ENCODE measurements at places on chromosomes 5 and 9. TPM values are rescaled to one million over a fixed set of nuclear protein-coding genes. Genes with fewer than 3 reads are reported as not detected.

DNA sequence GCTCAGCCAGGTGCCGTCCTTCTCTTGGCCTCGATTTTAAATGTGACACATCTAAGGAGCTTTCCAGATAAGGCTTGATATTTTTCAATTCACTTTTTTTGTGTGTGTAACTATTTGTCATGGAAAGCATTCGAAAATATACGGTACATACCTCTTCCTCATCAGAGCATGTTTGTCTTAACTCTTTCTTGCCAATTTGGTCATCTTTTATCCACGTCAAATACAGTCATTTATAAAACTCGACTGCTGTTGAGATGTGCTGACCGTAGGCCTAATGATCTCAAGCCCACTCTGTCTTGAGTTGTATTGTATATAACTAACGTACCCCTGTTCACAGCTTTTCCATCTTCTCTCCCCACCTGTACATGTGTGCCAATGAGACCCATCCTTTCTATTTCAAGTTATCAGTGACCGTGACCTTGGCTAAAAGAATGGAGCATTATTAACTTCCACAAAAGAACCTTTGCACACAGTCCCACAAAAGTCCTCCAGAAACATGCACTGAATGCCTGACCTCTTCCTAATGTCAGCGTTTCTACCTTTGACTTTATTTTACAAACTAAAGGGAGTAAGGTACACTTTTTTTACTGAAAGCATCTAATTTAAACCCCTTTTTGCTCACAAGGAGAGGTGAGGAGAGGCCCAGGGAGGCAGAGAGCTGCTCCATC is 61.6 kb downstream of the IPPK start:
- DNase-seq = no peak

DNA sequence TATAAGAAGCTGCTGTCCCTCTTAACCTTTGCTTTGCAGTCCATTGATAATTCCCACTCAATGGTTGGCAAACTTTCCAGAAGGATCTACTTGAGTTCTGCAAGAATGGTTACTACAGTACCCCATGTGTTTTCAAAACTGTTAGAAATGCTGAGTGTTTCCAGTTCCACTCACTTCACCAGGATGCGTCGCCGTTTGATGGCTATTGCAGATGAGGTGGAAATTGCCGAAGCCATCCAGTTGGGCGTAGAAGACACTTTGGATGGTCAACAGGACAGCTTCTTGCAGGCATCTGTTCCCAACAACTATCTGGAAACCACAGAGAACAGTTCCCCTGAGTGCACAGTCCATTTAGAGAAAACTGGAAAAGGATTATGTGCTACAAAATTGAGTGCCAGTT is 27.8 kb upstream of the SETD9 start:
- DNase-seq = no peak

DNA sequence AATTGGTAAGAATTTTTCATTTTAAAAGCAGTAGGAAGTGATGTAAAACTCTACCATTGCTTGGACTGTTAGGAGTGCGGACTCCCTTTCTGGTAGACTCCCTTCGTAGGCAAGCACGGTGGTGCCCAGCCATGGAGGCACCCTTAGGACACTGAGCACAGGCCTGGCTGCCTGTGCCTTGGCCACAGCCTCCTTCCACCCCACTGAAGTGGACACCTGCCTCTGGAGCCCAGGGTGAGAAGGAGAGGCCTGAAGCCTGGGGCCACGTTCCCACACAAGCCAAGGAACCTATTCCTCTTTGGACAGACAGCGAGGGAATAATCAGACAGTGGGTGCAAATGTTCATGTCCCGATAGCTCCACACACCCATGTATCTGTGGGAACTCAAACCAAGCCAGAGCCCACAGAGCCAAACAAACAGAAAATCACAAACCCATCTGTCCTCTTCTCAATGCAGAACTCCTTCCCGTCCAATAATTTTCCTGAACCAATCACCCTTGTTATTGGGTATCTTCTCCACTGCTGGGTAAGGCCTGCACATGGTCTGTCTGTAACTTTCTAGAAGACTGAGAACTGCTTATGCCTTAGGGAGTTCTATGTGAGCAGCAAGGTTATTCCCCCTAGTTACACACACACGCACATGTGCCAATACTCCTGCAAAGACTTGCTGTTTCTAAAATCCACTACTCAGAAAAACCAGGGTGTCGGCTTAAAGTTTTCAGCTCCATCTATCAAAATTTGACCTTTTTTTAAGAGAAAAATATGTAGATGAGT is 45.2 kb downstream of the UBE2QL1 start:
- DNase-seq = no peak

DNA sequence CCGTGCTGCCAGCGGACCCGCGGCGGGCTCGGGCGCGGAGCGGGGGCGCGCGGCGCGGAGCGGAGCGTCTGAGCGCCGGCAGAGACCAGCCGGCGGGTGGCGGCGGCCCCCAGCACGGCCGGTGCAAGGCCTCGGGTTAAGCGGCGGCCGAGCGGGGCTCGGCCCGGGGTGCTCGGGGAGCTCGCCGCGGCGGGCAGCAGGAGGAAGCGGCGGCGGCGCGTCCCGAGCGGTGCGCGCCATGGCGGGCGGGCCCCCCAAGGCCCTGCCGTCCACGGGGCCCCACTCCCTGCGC is 150 bp downstream of the SNX30 start:
- DNase-seq = peak; percentile 43

DNA sequence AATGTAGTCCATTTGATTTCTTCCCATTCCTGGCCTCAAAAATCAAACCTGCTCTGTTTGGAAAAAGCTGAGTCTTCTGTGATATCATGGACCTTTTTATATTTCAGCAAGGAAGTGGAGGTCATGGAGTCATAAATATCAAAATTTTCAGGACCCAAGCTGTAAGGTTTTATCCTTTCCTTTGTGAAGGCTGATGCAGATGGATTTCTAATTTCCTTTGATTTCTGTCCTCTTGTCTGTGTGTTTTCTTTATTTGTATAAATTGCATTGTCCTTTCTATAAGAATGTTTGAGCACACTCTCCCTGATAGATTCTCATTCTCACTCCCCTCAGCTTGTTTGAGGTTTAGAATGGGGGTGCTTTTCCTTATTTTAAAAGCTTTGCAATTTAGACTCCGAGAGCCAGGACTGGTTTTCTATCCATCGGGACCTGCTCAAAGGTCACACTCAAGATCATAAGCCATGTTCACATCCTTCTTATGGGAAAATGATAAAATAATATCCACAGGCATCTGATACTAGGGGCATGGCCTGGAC is 127.4 kb upstream of the TMEM161B start:
- DNase-seq = no peak

DNA sequence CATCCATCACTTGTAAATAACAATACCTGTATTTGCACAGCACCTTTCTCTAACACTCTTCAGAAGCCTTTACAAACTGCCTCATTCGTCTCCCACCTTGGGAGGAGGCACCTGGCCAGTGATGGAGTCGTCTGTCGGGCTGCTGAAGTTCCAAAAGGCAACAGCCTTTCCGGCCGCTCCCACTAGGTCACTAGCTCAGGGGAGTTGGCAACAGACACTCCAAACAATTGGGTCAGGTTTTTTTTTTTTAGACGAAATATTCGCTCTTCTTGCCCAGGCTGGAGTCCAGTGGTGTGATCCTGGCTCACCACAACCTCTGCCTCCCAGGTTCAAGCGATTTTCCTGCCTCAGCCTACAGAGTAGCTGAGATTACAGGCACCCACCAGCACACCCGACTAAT is 4.0 kb downstream of the DAP start:
- no peak for DNase-seq

DNA sequence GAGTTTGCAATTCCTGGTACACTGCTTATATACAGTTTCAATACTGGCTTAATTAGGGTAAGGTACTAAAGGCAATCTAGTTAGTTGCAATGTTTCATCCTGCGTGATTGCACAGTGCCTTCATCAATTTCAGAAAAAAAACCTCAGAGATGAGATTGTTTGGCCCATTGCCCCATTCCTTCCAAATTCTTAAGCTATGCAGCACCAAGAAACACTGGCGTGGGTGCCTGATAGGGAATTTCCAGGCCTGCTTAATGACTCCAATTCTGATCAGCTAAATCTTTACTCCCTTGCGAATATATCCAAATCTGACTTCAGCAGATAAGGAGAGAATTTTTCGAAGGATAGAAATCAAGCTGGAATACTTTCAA is 35.9 kb upstream of the GAS1 start:
- no peak for DNase-seq

DNA sequence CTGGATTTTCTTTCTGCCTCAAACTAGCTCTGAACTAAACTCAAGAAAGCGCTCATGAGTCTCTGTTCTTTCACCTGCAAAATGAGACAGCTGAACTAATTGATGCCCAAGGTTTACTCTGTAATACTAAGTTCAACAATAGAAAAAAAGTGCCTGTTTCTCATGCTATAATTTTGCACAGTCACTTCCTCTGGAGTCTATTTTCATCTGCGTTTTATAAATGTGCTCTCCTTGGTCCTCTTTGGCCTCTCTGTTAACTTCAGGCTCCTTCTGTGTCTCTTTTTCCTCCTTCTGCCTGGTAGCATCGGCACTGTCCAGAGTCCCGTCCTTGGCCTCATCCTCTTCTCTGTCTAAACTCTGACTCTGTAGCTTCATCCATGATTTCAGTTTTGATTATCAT is 311.9 kb upstream of the TLE4 start:
- no peak for DNase-seq

DNA sequence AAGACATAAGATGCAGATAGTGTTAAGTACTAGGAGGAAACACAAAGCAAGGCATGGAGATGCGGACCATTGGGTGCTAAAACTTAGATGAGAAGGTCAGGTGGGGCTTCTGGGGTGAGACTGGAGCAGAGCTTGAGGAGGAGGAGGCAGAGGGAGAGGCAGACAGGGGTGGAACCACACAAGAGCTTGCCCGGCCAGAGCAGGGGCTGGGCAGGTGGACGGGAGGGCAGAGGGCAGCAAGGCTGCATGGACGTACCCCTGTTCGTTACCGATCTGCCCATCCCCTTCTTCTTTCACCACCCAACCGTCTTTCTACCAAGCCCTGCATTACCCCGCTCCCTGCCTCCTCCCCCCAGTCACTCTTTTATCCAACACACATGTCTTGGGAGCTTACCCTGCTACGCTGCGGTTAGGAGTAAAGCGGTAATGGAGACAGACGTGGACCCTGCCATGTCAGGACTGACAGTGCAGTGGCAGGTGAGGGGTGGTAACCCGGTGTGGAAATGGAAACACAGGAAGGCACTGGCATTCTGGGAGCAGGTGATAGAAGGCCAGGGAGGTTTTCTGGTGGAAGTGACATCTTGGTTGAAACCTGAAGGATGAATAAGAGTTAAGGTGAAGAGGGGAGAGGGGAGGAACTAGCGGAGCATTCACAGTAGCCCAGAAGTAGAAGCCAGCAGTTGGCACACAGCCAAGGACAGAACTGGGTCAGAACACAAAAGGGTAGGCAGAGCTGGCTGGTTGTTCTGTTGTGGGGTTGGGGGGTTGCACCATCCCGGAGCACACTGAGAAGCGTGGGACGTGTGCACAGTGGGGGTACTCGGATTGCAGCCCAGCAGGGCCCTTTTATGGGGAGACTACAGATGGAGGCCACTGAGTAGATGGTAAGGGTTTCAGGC is 167.2 kb downstream of the CACNA1B start:
- peak; percentile 22 for DNase-seq

- peak; percentile 76 for DNase-seq
Observed at GRCh38 chr9:136403915-136404800, 4.2 kb upstream of the SNAPC4 start.

GRCh38 chr5:163619951-163620350 is 114.5 kb downstream of the MAT2B start:
- DNase-seq = no peak

GRCh38 chr9:79570448-79571308 is 1.1 kb upstream of the TLE4 start:
- peak; percentile 72 for DNase-seq

GRCh38 chr5:127840198-127840524 is 137.0 kb downstream of the CCDC192 start:
- DNase-seq = no peak

- DNase-seq = no peak
Observed at GRCh38 chr5:5650242-5650641, 227.8 kb downstream of the ICE1 start.

- DNase-seq = peak; percentile 61
Observed at GRCh38 chr9:89536145-89536574, 38.2 kb upstream of the SEMA4D start.

DNA sequence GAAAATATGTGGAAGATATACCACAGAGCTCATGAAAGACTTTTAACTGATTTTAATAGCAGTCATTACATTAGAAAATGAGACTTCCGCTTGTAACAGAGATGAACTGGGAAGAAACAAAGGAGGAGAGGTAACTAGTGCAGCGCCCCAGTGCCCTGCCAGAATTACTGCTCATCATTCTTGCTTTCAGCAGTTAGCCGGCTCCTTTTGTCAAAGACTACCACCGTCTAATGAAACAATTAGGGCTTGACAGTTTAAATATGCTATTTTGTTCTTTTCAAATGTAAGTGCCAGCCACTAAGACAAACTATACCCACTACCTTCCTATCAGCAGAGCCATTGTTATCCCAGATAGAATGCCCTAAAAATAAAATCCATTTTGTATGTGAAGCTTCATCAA is 328.4 kb downstream of the EFNA5 start:
- no peak for DNase-seq

DNA sequence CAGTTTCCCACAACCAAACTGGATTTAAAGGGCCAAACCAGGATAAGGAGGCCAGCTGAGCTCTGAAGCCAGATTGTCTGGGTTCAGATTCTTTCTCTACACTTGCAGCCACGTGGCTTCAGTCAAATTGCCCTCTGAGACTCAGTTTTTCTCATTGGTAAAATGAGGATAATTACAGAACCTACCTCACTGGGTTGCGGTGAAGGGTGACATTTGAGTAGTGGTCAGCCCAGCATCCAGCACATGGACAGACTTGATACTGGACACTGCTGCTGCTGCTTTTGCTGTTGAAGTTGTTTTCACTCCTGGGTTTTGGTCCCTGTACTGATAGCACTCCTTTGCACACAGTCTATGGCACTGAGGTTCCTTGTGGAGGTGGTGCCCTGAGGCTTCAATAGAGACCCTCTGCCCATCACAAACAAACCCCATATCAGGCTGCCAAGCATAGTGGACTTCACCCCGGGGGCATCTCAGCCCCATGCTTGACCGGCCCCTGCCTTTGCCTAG is 25.7 kb upstream of the CDKN2AIPNL start:
- no peak for DNase-seq

Gene STING1
- 115 TPM for total RNA-seq

Gene MROH2B
- not detected for total RNA-seq

Gene PTAR1
- total RNA-seq = 47.5 TPM

Gene ANKRD33B
- total RNA-seq = 6.8 TPM

Gene PCDHB14
- total RNA-seq = not detected

Gene RECK
- 6.1 TPM for total RNA-seq

Gene KCNV2
- not detected for total RNA-seq

Gene FOXD4L5
- 0.23 TPM for total RNA-seq

Gene TXNDC8
- total RNA-seq = not detected

Gene AFAP1L1
- not detected for total RNA-seq

Gene SEMA4D
- total RNA-seq = 408 TPM

Gene IFNB1
- 1.2 TPM for total RNA-seq

Measured in activated CD8-positive, alpha-beta memory T cell treated with anti-CD3 and anti-CD28 coated beads, Interleukin-2, amount 10 ng/mL, durations not matched to agents 7 days and 5 days (primary cell).